ENCODE measurements at places on chromosomes 3 and 15.

DNA sequence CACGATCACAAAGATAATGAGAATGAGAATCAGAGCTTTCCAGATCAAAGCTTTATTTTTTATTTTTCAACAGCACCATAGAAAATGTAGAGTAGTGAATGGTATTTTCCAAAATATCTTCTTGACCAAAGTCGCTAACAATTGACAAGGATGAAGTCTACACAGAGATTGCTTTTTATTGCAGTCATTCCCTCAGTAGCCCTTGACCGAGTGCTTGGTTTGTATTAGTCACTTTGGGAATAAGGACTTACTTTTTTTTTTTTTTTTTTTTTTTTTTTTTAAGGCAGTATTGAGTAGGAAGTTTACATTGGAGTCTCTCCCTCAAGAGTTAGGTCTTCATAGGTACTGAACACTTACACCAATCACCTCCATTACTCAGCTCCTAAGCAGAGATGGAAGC lies 39.8 kb downstream of the THRB start:
- DNase-seq, result no peak

DNA sequence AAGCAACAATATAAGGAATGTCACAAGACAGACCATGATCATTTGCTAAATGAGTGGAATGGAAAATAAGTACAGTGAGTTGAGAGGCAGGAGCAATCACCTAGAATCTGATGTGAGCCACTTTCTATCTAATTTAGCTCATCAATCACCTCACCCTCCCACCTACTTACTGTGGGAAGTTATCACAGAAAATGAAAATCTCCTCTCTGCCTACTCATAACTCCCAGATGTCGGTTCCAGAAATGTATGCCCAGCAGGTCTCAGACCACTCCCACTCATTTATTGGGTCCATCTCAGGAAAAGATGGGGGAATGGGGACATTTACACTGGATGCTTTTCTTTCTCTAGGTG lies 270.9 kb downstream of the FHIT start:
- DNase-seq, result no peak

DNA sequence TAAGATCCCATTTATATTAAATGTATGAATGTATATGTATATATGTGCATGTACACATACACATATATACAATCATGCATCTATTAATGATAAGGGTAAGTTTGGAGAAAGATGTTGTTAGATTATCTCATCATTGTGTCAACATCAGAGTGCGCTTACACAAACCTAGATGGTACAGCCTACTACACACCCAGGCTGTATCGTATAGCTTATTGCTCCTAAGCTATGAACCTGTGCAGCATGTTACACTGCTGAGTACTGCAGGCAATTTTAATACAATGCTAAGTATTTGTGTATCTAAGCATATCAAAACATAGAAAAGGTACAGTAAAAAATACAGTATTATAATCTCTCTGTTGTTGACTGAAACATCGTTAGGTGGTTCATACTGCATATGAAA lies 57.4 kb upstream of the ABHD17C start:
- no peak for DNase-seq

DNA sequence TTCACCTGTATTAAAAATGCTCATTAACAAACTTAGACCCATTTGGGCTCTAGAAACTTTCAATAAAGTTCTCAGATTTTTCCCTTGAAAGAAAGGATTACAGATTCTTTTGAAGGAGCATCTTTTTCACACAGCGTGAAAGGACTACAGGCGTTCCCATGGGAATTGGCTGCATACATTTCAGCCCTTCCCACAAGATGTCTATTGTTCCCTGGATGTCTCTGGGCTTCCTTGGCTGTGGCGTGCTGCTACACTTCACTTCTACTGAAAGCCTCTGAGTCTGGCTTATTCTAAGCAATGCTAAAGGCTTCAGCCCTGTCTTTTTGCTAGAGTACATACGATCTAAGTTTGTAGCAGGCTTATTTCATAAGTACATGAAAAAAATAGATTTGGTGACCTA lies 1.4 kb downstream of the VEPH1 start:
- DNase-seq, result no peak

DNA sequence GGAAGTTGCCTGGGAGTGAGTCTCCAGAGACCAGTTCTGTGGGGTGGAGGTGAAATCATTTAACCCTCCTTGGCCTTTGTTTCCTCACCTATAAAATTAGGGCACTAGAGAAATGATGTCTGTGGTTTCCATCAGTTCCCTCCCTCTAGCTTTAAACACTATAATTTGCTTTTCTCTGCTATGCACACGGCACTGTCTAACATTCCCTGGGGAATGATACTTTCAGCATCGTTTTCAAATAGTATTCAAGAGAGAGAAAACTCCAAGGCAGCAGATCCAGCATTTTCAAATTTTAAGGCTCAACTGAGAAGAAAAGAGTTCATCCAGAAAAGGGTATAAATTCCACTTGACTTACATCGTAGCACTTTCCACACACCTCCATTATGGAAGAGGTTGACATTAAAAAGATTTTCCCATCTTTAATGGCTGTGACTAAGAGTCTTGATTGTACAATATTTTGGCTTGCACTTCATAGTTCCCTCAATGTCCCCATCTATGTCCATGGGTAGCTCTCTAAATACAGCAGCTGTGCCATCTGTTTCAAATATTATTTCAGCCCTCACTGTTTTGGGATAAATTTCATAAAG lies 137.7 kb upstream of the ZPLD1 start:
- DNase-seq, result no peak

GRCh38 chr3:22372292-22373062 lies 621.5 kb upstream of the ZNF385D start:
- DNase-seq, result no peak

- DNase-seq, result no peak
Observed at GRCh38 chr3:184261270-184261853, at the start of gene CAMK2N2. TSS of gene CAMK2N2 (minus strand) at chr3:184261553. CDS start at chr3:184261285, 268 bp downstream.

- peak; percentile 46 for DNase-seq
Observed at GRCh38 chr3:119681279-119681678, 4.1 kb upstream of the COX17 start.

DNA sequence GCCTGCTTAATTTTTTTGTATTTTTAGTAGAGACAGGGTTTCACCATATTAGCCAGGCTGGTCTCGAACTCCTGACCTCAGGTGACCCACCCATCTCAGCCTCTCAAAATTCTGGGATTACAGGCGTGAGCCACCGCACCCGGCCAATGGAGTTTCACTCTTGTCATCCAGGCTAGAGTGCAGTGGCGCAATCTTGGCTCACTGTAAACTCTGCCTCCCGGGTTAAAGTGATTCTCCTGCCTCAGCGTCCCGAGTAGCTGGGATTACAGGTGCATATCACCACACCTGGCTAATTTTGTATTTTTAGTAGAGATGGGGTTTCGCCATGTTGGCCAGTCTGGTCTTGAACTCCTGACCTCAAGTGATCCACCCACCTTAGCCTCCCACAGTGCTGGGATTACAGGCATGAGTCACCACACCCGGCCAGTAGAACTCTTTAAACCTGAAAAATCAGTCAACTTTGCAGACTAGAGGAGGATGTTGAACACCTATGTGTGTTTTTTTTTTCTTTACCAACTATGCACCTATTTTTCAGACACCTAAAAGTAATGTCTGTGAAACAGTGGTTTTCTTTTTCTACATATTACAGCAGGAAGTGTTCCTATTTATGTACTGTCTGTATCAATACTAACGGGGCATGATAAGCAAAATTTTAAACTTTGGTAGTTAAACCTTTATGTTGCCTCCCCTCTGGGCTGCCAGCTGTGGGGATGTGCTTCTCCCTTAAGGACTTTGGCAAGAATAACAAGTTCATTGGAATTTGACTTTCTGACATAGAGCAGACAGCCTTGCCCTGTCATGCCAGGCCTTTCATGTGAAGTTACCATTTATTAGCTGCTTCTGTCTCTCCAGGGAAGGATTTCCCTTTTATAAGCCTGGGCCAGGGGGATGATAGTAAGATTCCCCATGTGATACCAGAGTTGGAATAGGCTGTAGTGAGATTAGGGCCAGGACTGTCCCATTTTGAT lies 8.1 kb downstream of the ARIH2 start:
- no peak for DNase-seq

DNA sequence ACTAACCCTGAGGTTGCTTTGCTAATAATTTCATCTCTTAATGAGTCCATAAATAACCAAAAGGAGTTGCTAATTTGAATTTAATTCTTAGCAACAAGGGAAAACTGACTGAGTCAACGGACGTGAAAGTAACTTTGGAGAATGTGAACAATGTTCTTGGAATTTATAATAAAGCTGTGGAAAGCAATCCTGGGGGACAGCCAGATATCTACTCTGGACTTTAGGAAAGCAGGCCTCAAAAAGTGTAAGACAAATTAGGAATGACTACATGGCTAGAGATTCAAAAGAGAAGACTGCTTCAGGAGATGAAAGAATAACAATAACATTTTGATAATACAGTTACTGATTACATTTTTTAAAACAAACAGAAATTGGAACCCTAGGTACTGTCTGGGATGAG lies 318.4 kb upstream of the COL8A1 start:
- DNase-seq, result peak; percentile 82

DNA sequence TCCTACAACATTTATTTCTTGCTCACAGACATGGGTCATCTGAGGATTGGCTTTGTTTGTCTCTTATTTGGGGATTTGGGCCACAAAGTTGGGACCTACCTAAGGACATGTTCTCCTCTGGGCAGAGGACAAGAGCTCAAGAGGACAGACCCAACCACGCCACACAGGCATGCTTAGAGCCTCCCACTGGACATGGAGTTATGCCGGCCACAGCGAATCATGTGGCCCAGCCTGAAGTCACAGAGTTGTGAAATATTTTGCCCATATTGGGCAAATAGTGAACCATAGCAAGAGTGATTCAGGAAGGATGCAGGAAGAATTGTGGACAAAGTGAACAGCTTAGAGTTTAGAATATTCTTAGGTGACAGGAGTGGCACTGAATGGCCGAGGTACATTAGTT lies 9.9 kb downstream of the TRAK1 start:
- peak; percentile 47 for DNase-seq

DNA sequence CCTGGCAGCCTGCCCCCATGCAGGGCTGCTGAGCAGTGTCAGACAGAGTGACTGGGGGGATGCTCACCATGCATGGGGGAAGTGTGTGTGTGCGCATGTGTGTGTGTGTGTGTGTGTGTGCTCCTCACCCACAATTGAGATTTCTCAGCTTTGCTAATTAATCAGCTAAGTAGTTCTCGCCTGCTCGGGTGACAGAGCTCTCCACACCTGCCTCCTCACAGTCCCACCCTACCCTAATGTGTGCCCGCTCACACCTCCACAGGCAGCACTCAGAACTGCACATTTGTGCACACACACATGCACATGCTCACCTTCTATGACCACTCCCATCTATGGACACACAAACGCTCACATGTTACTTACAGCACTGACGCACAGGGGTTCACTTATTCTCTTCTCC lies 37.3 kb downstream of the CACNA2D2 start:
- no peak for DNase-seq

DNA sequence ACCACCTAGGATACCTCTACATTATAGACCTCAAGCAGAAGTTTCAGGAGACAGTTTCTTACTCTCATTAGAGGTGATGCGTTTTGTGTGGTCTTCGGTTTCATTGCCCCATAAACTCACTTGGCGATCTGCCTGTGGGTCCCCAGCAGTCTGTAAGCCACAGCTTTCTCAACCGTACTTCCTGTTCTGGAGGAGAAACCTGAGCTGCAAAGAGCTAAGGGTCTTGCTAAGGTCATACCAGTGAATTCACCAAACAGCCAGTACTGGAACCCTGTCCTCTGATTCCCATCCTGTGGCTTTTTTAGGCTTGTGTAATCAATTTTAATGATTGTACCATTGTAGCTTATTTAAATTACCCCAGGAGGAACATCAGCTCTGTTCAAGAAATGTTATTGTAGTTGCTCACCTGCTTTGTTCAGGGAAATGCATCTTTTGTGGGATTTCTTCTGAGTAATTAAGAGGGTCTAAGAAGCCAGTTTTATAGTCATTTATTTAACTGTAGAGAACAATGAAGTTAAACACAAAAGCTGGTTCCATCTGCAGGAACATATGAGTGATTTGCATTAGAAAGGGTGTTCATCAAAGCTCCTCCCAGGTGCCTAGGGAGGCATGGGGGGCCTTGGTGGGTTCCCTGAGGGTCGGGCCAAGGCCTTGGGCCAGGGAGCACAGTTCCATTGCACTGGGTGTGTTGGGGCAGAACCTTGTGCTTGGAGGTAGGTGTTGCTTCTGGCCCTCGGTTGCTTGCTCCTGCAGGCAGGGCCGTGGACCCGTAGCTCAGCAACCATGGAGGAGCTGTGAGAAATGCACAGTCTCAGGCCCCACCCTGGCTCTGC lies 69.6 kb downstream of the APBA2 start:
- peak; percentile 29 for DNase-seq

GRCh38 chr15:34160735-34161134 lies 49.2 kb downstream of the KATNBL1 start:
- DNase-seq, result no peak

DNA sequence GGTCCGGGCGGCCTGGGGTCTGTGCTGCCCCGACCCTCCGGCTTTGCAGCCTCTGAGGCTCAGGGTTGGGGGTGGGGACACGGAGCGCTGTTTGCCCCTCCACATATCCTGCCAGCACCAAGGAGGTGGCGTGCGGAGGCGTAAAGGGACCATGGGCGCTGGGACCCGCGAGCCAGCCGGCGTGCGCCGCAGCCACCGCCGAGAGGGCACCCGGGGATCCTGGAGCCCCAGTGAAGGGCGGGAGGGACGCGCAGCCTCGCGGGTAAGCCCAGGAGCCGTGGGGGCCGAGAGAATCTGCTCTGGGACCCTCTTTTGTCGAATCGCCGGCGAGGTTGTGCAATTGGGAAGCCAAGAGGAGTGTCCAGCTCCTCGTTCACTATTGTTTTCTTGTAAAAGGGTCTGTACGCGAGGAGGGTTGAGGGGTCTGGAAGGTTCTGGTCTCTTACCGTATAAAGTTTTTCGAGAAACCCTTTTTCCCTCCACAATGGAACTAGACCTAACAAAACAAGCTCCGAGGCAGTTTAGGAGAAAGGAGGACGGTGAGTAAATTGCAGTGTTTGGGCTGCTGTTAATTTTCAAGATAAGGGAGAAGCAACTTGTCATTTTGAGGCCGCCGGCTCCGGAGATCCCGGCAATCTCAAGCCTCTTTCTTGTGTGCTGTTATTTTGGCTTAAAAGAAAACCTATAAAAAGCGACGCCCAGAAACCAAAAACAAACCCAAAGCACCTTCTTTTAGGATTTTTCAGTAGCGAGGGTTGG lies 29.9 kb upstream of the ST3GAL6 start:
- DNase-seq, result no peak

- DNase-seq, result no peak
Observed at GRCh38 chr3:15310491-15311370, 21.7 kb downstream of the SH3BP5 start.
